LoVo (cell line): ENCODE measurements at places on chromosomes 4 and X.

DNA sequence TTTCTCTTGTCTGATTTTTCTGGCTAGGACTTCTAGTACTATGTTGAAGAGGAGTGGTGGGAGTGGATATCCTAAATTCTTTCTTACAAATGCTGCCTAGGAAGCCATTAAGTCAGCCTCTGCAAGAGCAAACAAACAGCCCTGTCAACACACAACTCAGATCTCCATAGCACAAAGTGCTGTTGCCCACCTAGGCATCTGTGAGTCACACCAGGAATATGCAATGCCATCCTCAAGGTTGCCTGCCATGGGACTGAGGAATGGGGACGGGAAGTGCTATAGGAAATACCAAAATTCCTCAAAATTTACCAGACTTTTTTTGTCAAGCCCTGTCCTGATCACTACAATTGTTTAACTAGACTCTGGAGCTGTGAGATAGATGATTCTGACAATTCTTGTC lies 466.9 kb downstream of the FSTL5 start:
- DNase-seq = no peak

DNA sequence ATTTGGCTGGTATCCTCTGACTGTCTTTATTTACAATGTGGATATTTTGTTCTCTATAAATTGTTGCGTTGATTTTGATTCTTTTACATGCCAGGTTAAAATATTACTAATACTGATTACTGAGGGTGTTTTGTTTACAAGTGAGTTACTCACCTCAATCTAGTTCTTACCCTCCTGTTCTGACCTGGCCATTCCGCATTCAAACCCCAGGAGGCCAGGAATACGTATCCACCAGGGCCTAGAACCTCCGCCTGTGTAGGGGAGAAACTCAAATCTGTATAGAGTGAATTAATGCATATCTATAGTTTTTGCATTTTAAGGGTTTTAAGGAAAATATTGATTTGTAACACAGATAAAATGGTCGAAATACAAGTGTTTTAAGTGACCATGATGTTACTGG lies 2.6 kb upstream of the ZFP42 start:
- DNase-seq = no peak

DNA sequence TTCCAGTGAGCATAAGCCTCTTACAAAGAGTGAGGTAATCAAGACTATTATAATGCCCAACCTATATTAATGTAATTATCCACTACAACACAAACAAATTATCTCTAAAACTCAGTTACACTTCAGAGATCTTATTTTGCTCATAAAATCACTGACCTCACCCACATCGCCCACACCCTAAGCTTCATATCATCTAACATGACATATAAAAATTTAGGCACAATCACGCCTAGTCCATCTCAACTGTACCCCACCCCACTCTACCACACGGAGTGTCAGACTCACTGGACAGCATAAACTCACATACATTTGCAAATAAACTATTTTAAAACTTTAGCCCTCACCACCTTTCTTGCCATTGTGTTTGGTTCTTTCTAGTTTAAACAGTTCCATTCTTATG lies 252.4 kb downstream of the PCDH7 start:
- no peak for DNase-seq

- no peak for DNase-seq
Observed at GRCh38 chr4:127143460-127144195, 489.1 kb upstream of the INTU start.

DNA sequence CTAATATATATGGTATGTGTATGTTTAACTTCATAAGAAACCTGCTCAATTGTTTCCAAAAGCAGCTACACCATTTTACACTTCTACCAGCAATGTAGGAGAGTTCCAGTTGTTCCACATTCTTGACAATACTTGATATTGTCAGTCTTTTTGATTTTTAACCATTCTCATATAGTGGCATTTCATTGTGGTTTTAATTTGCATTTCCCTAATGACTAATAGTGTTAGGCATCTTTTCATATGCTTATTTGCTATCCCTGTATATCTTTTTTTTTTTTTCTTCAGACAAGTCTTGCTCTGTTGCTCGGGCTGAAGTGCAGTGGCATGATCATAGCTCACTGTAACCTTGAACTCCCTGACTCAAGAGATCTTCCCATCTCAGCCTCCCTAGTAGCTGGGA lies 58.2 kb upstream of the TRIM2 start:
- no peak for DNase-seq

GRCh38 chrX:23012162-23012561 lies 12.4 kb downstream of the DDX53 start:
- no peak for DNase-seq

DNA sequence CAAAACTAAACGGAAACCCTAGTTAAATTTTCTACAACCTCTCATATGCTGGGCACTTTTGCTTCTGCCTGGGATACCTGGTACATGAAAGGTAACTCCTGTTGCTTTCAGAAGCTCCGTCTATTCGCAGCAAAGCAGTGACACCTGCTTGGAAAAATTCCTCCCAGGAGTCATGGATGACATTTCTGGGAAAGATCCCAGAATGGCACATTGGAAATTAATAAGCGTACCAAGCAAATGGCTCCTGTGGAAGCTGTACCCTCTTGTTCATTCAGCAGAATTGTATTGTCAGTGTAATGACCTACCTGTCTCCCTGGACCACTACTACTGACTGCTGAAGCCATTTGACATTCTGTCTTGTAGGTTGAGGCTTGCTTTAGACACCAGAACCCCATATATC lies 349.7 kb upstream of the NOCT start:
- DNase-seq = no peak

DNA sequence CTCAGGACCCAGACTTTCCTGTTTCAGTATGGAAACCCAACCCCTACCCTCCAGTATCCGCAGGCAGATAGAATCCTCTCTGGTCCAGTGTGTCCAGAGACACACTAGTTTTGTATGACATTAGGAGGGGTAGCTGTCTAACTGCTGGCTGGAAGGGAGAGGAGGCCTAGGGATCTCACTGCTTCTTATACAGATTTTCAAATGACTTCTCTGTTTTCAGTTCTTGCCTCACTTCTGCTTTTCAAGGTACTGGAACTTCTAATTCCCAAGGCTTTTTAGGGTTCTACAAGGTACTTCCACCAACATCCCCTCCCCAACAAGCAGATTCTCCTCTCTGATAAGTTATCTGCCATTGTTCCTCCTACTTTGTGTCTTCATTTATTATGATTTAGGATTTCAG lies 6.1 kb downstream of the SGCB start:
- no peak for DNase-seq

- DNase-seq = no peak
Observed at GRCh38 chrX:31909850-31910572, 838.2 kb upstream of the FTHL17 start.

DNA sequence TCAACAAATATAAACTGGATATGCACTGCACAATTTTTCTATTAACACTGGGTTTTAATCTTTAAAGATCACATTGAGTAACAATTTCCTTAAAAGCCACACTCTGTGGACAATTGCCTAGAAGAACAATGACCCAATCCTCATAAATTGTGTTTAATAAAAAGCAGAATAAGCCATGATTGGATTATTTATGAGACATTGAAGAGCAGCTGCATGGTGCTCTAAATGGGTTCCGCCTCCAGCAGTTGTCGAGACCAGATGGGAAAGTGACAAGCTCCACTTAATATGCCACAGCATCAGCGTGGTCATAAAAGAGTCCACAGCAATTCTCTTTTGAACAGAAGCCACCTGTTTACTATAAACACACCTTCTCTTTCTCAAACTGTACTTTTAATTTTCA lies 635.2 kb upstream of the FRG1 start:
- no peak for DNase-seq

DNA sequence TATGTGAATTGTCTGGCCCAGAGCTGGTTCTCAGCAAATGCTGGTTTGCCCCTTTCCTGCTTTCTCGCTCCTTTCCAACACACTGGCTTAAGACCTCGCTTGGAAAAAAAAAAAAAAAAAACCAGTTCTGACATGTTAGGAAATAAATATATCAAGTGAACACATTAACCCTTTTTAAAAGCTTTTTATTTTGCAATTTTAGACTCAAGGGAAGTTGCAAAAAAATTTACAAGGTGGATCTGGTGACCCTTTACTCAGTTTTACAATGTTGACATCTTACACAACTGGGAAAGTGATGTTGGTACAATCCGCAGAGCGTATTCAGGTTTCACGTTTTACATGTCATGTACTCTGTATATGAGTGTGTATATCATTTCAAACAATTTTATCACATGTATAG lies 100.1 kb downstream of the RTL5 start:
- no peak for DNase-seq

DNA sequence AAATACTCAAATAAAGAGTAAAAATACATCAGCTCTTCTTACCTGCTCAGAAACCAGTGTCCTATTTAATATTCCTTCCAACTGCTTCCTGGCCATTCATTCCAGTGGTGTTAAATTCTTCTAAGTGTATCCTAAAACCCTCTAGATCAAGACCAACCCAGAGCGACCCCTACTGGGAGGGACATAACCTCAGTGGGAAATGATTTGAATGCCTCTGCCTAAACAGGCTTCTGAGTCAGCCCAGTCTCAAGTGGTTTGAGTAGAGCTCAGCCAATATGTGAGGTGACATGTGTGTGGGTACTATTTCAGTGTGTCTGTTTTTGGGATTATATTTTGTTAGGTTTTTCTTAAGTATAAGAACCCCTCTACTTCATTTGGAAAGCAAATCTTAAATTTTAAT lies 133.6 kb upstream of the ARHGEF9 start:
- no peak for DNase-seq

- peak; percentile 65 for DNase-seq
Observed at GRCh38 chr4:167218022-167218608, 16.2 kb downstream of the SPOCK3 start.

DNA sequence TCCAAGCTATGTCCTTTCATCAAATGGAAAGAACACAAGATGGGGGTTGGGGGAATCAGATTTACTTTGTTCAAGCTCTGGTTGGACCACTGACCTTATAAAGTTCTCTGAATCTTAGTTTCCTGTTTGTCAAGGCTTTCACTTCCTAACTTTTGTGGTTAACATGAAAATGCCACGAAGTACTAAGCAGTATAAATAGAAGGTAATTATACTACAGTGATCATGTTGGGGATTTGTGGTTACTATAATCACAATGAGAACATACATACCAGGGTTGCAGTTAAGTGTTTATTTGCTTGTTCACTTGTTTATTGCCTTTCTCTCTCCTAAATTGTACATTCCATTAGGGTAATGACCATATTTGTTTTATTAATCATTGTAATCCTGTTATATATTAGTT lies 53.2 kb downstream of the SPRY1 start:
- DNase-seq = peak; percentile 53

- DNase-seq = no peak
Observed at GRCh38 chrX:101051153-101051548, 760 bp downstream of the TRMT2B start.

GRCh38 chrX:22527302-22527701 lies 254.6 kb downstream of the CBLL2 start:
- no peak for DNase-seq

DNA sequence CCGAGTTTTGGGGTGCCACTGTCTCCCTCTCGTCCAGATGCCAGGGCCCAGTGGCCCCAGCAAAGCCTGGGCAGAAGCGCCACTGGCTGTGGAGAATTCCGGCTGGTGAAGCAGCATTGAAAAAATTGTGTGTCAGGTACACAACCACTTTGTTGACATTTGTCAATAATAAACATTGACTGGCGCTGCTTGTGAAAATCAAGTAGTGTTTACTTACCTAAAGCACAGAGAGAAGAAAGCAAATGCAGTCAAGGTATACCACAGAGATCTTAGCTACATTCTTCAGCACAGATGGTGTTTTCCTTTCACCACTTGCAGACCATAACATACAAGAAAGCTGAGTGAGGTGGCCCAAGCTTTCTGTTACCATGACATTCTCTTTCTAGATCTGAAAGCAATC lies 14.5 kb upstream of the SLC7A11 start:
- no peak for DNase-seq

DNA sequence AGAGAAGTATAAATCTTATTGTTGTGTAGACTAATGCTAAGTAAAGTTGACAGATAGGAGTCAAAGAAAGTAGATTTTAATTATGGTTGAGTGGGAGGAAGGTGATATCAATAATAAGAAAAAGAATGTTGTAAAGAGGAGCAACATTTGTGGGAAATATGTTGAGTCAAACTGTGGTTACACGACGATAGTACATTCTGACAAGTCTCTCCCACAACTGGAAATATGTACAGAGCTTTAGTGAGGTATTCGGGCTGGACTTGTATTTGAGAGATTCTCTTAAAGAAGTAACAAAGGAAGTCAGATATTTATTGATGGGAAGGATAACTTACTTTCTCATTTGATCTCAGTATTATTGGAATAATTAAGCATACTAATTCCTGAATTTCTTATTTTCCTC lies 525.3 kb upstream of the MAGEB2 start:
- no peak for DNase-seq

DNA sequence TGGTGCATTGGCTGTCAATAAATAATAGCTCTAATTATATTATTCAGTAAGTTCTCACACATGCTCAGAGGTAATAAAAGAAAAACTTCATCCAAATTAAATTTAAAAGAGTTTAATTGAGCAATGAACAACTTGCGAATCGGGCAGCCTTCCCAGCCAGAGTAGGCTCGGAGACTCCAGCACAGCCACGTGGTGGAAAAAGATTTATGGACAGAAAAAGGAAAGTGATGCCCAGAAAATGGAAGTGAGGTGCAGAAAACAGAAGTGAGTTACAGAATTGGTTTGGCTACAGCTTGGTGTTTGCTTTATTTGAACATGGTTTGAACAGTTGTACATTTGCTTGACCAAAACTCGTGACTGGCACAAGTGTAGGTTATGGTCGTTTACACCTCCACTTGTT lies 13.6 kb upstream of the BOD1L1 start:
- no peak for DNase-seq

DNA sequence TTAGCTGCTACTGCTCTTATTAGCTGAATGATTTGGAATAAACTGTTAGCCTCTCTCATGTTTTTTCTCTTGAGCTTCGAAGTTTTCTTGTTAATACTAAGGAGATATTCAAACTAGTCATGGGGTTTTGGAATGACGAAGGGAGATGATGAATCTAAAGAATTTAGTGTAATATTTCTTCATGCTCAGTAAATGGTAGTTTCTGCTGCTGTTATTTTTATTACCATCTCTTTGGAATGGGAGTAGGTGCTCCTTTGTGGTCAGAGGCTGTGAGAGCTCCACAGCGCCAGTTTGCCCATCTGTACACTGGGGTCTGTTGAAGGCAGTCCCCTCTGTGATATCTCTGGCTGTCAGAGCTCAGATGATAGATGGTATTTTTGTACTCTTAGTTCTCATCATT lies 33.7 kb downstream of the HTT start:
- DNase-seq = no peak

GRCh38 chrX:123175366-123176122 lies 8.5 kb upstream of the GRIA3 start:
- DNase-seq = no peak

- peak; percentile 2 for DNase-seq
Observed at GRCh38 chrX:149962859-149963757, 24.8 kb upstream of the EOLA2 start.
